ENCODE measurements at places on chromosomes 4 and X. TPM values are rescaled to one million over a fixed set of nuclear protein-coding genes. Genes with fewer than 3 reads are reported as not detected.

GRCh38 chr4:152935631-152936445 is at the start of gene FHDC1:
FHDC1 (plus strand) TSS chr4:152936323; CDS start chr4:152943058, 6,735 bp downstream.
- peak within 1 kb of the TSS; percentile 16 for H3K27ac ChIP-seq
- no peak for DNase-seq
- no peaks in the 10 kb centered on the region for H3K36me3 ChIP-seq
- H3K4me3 ChIP-seq = peak within 1 kb of the TSS; percentile 39
- H3K4me1 ChIP-seq = peaks cover 6% of the 10 kb centered on the region

CC2D2A gene
- not detected for total RNA-seq

P2RY10 gene
- 66.4 TPM for total RNA-seq

DNA sequence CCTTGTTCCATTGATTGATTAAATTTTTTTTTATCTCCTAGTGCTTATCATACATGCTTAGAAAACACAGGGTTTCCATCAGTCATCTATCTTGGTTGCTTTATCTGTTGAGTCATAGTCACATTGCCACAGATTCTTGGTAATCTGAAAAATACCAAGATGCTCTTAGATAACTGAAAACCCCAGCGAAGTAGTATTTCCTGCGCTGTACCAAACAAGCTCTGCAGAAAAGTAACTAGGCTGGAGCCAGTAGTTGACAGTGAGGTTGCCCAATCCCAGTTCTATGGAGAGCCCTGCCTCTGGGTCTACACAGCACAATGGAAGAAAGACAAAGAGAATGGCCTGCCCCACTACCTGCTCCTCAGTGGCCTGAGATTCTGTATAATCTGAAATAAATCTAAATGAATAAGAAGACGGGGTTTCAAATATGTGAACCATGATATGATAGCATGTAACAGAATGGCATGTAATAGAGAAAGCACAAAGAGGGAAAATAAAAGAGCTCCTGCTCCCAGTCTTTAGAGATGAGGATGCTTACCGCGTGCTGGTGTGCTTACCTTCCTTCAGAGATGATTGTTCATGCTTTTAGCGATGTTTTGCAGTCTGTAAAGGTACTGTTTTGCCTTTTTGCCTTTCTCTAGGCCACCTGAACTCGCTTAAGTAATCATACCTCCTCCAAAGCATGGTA is 55.3 kb upstream of the RAPGEF2 start:
- no peak overlapping the region for H3K4me3 ChIP-seq
- no peaks in the 10 kb centered on the region for H3K4me1 ChIP-seq
- H3K27ac ChIP-seq = no peak overlapping the region
- no peak for DNase-seq
- H3K36me3 ChIP-seq = no peaks in the 10 kb centered on the region

DNA sequence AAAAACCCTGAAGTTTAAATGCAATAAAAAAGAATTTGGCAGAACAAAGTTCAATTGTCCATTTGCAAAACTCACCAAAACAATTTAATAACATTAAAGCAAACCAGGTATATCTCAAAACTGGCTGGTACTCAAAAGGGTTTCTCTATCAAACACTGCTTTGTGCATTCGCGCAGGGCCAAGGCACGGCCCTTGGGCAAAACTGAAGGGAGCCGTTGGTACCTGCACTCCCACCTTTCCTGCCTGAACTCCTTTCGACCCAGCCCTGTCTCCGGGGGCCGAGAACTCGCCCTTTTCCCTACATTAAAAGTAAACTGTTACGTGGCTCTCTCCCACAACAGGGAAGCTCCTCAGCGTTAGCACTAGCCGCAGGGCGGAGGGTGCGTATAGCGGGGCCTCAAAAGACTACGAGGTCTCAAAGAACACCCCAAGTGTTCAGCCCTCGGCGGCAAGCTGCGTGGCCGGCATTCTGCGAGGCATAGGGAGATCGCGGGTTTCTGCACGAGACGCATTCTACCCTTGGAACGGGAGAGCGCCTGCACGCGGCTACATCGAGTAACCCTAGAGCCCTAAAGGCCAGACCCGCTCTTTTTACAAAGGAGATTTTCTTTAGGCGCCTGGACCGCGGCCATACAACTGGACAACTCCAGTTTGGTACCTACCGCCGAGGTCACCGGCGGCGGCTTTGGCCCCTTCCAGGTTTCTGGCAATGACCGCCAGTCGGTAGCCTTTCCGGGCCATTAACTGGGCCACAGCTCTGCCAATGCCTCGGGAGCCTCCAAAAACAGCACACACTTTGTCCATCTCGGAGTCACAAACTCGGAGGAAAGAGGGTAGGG is 550 bp downstream of the CBR4 start:
- peak overlapping the region; percentile 97 for H3K4me3 ChIP-seq
- peak overlapping the region; percentile 92 for H3K27ac ChIP-seq
- H3K36me3 ChIP-seq = no peaks in the 10 kb centered on the region
- DNase-seq = peak; percentile 39
- peaks cover 20% of the 10 kb centered on the region for H3K4me1 ChIP-seq

CFAP299 gene
- not detected for total RNA-seq
